Stimulated activated CD8-positive, alpha-beta memory T cell treated with anti-CD3 and anti-CD28 coated beads, Interleukin-15, amount 100 ng/mL, for 24 hours (primary cell): ENCODE measurements at places on chromosomes 16 and 17.

DNA sequence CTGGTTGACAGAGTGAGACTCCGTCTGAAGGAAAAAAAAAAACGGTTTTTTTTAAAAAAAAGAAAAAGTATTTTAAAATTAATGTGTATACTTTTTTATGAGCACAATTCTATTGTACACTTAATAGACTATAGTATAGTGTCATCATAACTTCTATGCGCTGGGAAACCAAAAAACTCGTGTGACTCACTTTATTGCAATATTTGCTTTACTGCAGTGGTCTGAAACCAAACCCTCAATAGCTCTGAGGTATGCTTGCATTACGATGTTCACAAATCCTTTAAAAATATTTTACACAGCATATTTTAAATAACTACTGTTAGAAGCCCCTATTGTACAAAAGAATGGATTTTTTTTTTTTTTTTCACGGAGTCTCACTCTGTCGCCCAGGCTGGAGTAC lies 12.4 kb upstream of the MAP2K6 start:
- no peak for DNase-seq

DNA sequence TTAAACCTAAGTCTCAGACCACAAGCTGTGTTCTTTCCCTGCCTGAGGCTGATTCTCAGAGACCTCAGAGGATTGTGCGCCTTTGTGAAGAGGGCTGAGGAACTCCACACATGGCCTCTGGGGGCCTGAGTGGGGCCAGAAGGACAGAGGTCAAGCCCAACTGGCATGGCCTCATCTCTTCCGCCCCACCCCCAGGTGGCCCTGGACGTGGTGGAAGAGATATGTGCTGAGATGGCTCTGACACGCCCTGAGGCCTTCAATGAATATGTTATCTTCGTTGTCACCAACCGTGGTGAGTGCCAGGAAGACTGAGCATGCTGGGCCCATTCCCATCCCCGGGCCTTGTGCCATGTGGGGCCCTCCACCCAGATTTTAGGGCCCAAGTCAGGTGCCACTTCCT lies 20.1 kb upstream of the ALKBH5 start:
- no peak for DNase-seq

DNA sequence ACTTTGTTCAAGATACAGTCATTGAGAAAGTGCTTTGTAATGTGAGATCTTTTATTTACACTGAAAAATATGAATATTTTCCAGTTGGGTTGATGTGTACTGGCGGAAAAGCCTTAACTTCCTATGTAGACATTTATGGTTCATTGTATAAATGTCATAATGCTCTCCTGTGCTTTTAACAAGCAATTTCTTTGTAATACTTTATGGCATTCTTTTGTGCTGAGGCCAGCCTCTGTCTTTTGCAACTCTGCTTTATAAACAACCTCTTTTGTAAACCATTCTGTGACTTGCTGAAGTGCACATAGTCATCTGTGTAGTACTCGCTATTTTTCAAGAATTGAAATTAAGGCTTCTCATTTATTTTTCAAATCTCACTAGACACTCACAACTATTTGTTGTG lies 291.2 kb downstream of the CDH11 start:
- no peak for DNase-seq

- DNase-seq: no peak
Measured at GRCh38 chr17:67020293-67020766, 24.0 kb upstream of the CACNG1 start.

GRCh38 chr16:73434621-73435020 lies 386.7 kb upstream of the ZFHX3 start:
- DNase-seq: no peak

DNA sequence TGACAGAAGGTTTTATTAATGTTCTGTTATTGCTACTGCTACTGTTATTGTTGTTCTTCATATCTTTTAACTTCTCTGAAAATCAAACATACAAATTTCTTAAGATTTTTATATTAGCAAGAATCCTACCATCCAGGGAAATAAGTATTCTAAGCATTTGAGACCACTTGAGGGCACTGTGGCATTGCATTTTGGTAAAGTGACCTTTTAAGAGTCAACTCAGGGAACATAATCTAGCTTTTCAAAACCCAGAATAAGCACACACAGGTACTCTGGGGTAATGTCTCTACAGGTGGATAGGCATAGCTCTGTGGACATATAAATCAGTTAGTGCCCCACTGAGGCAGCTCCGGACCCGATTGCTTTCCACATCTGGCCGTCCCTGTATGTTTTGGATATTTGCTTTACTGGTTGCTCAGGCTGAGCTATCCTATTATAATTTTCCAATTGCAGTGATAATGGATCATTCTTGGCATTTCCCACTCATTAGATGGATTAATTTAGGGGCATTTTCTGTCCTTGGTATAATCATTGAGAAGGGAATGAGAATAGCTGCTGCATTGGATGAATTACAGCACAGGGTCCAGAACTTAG lies 1425.1 kb upstream of the CDH8 start:
- DNase-seq: no peak

GRCh38 chr17:14428648-14429029 lies 127.8 kb downstream of the HS3ST3B1 start:
- DNase-seq: no peak

DNA sequence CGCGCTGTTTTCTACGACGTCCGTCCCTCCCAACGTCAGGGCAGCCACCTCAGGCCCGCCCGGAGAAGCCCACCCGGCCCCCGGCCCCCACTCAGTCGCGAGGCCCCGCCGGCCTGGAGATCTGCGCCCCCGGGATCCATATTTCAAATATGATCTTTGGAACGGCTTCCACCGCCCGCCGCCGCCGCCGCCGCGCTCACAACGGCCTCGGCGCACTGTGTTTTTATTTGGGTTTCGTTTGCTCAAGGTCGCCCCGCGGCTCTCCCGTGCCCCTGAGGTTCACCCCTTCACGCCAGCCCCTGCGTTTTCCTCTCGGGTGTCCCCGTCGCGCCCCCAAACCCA lies 4.2 kb upstream of the CBX4 start:
- no peak for DNase-seq

- no peak for DNase-seq
Measured at GRCh38 chr17:61294286-61294685, 105.4 kb upstream of the TBX2 start.

DNA sequence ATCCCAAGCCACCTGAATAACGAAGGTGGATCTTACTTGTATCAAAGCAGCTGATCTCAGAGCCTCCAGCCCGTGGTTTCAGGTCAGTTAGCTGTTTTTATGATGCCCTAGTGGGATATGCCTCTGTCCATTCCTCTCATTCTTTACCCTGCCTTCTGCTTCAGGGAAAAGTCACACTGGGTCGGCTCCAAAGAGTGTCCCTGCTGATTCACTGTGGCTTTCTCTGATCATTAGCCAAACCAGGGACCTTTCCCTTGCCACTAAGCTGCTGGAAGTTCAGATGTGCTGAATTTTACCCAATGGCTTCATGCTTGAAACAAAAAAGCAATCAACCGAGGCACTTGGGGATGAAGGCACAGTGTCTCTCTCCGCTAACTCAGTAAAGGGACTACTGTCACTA lies 170.2 kb upstream of the SALL1 start:
- no peak for DNase-seq

GRCh38 chr17:17424552-17424951 lies 52.2 kb upstream of the MED9 start:
- DNase-seq: no peak

- DNase-seq: no peak
Measured at GRCh38 chr17:63519972-63520882, 2.9 kb upstream of the KCNH6 start.

GRCh38 chr16:84299734-84300440 lies 5.2 kb downstream of the WFDC1 start:
- no peak for DNase-seq

- no peak for DNase-seq
Measured at GRCh38 chr17:3852561-3852960, 6.5 kb upstream of the NCBP3 start.

- DNase-seq: no peak
Measured at GRCh38 chr17:71900621-71901229, 220.1 kb upstream of the SOX9 start.

- no peak for DNase-seq
Measured at GRCh38 chr17:43767053-43767712, 8.6 kb upstream of the SOST start.

DNA sequence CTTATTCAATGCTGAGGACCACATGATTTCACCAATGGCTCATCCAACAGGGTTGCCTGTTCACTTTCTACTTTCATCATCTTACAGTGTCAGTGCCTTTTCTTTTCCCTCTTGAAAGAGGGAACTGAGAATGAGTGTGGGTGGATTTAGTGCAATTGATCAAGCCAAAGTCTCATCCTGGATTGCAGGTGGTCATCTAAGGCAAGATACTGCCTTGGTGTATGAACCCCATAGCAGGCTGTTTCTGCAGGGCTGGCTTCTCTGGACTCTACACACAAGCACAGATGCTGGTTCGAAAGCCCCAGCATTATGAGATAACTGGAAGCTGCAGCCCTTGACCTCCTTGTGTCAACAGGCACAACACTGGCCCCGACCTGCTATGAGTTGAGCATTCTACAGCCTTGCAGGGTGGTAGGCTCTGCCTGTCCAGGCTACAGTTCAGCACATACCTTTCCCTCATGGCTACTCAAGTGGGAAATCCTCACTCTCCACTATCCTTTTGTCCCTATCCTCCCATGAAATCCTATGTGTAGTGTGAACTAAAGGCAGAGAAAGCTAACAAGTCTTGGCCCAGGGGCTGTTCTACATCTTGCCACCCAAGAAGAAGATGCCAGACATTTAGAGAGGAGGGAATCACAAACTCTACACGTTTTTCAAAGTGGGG lies 358.7 kb downstream of the SLC39A11 start:
- no peak for DNase-seq

GRCh38 chr17:10360578-10360977 lies 12.2 kb downstream of the MYH13 start:
- no peak for DNase-seq

DNA sequence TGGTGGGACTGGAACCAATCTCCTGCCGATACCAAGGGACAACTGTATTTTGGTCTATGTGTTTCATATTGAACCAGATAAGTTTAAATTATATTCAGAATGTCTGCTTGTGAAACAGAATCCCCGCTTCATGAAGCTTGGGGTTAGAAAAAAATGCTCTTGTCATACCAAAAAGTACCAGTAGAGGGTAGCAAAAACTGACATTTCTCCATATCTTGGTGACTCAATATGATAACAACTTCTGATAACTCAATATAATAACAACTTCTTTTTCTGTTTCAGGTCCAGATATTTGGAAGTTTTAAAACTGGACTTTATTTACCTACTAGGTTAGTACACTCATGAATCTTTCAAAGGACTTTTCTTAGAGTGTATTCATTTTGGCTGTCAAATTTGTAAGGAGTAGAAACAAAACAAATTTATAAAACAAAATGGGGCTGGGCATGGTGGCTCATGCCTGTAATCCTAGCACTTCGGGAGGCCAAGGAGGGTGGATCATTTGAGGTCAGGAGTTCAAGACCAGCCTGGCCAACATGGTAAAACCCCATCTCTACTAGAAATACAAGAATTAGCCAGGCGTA lies 52.3 kb upstream of the ADCY7 start:
- DNase-seq: no peak

DNA sequence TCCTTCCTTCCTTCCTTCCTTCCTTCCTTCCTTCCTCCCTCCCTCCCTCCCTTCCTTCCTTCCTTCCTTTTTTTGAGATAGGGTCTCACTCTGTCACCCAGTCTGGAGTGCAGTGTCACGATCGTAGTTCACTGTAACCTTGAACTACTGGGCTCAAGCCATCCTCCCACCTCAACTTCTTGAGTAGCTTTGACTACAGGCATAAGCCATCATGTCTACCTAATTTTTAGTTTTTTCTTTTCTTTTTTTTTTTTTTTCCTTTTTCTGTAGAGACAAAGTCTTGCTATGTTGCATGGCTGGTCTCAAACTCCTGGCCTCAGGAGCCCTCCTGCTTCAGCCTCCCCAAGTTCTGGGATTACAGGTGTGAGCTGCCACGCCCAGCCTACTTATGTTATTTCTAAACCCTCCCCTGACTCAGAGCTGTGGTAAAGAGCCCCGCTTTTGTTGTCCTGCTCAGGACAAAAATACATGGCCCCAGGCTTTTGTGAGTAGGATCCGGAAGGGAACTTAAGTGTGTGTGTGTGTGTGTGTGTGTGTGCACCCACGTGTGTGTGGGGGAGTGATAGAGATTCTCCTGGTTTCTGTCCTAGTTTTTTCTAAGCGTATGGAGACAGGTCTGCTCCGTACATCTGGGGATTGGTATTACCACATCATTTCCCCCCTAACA lies 67.1 kb downstream of the PRKCB start:
- no peak for DNase-seq

DNA sequence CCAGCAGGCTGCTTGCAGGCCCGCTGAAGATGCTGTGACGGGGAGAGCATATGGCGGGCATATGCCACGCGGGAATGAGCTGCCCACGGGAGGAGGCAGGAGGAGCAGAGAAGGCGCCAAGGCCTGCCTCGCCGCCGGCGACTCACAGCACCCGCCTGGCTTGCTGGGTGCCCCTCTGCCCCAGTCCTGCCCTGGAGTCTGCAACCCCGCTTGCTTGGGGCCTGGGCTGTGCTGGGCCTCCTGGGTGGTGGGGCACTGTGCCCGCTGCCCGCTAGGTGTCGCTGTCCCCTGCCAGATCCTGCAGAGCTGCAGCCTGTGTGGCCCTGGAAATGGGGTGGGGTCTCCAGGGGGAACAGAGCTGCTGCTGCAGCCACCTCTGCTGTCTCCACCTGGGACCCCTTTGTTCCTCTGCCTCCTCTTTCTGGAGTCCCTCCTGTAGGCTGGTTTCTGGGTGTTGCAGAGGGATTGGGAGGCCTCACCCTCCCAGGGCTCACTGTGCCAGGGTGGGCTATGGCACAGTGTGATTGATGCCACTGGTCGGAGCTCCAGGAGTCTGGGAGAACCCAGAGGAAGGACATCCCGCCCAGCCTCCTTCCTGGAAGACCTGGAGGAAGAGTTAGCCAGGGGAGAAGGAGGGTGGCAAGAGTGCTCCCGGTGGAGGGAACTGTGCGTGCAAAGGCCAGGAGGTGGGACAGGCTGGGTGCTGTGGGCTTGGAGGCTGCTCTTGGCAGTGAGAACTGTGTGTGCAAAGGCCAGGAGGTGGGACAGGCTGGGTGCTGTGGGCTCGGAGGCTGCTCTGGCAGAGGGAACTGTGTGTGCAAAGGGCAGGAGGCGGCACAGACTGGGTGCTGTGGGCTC lies 141.0 kb upstream of the CIBAR2 start:
- DNase-seq: peak; percentile 46

DNA sequence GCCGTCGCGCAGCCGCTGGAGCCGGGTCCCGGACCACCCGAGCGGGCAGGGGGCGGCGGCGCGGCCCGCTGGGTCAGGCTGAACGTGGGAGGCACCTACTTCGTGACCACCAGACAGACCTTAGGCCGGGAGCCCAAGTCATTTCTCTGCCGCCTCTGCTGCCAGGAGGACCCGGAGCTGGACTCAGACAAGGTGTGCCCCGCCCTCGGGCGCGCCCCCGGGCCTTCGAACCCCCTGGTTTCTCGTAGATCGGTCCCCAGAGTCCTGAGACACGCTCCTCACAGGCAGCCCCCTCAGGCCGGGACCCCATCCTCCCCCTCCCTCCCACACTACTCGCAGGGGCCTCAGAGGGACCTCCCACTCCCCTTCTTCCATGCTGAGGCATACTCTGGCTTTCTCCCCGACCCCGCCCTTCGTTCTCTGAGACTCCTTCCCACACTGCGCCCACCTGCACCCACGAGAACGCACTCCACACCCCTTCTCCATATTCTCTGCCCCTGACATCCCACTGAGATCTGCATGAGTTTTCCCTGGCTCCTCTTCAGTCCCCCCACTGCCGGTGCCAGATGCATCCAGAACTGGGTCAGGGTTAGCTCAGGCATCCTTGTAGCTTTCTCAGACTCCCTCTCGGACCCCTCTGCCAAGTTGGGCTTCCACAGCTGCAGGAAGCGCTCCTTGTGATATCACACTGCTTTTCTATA lies 523 bp downstream of the KCTD2 start:
- DNase-seq: no peak

- no peak for DNase-seq
Measured at GRCh38 chr16:87604634-87605111, 2.4 kb downstream of the JPH3 start.
